Smooth muscle cell of the coronary artery (primary cell): ENCODE measurements at places on chromosomes 2 and 18. TPM values are rescaled to one million over a fixed set of nuclear protein-coding genes. Genes with fewer than 3 reads are reported as not detected.

PLGLB1 gene
- total RNA-seq = 0.38 TPM in 1 of 2 replicates, not detected in the other

UGT1A9 gene
- total RNA-seq = not detected in 2 replicates

UGT1A6 gene
- total RNA-seq = 0.08 TPM in 1 of 2 replicates, not detected in the other

HOXD4 gene
- total RNA-seq = 0.08 TPM in 1 of 2 replicates, not detected in the other

RRM2 gene
- 0.35 and 6.3 TPM in 2 replicates for total RNA-seq

OBSL1 gene
- total RNA-seq = 45.7 and 84.6 TPM in 2 replicates

GPC1 gene
- total RNA-seq = 40.2 and 47.5 TPM in 2 replicates

ERICH2 gene
- 1.4 TPM in 1 of 2 replicates, not detected in the other for total RNA-seq

MTLN gene
- 43.4 and 78.8 TPM in 2 replicates for total RNA-seq

GBX2 gene
- total RNA-seq = 0.60 TPM in 1 of 2 replicates, not detected in the other

B4GALT6 gene
- total RNA-seq = 2.1 and 2.3 TPM in 2 replicates

NFATC1 gene
- 1.3 and 6.8 TPM in 2 replicates for total RNA-seq

IFIH1 gene
- total RNA-seq = 2.6 and 6.3 TPM in 2 replicates

IL1RL2 gene
- total RNA-seq = 0.38 and 4.3 TPM in 2 replicates

MOGAT1 gene
- not detected in 2 replicates for total RNA-seq

DNER gene
- total RNA-seq = 0.60 and 0.82 TPM in 2 replicates

ERBB4 gene
- total RNA-seq = under 0.01 and 5.0 TPM in 2 replicates

LOXL3 gene
- 25.5 and 62.8 TPM in 2 replicates for total RNA-seq

TLX2 gene
- total RNA-seq = not detected in 2 replicates

OR6B2 gene
- total RNA-seq = not detected in 2 replicates

STK17B gene
- 20.7 and 64.3 TPM in 2 replicates for total RNA-seq

C2orf80 gene
- total RNA-seq = not detected in 2 replicates

ACTR3 gene
- total RNA-seq = 265 and 645 TPM in 2 replicates

CNOT11 gene
- 9.6 and 12.1 TPM in 2 replicates for total RNA-seq

CPSF3 gene
- 35.9 and 37.9 TPM in 2 replicates for total RNA-seq

ANKRD30B gene
- 0.15 and 0.23 TPM in 2 replicates for total RNA-seq

OTOS gene
- total RNA-seq = 0.23 TPM in 1 of 2 replicates, not detected in the other

PFN4 gene
- total RNA-seq = 0.60 TPM in 1 of 2 replicates, not detected in the other

SERPINE2 gene
- 306 and 937 TPM in 2 replicates for total RNA-seq

IL18RAP gene
- not detected in 2 replicates for total RNA-seq

LHCGR gene
- not detected in 2 replicates for total RNA-seq

COL4A4 gene
- 6.8 and 18.7 TPM in 2 replicates for total RNA-seq

AQP12B gene
- total RNA-seq = not detected in 2 replicates
